ENCODE measurements at places on chromosomes 2 and 18.

DNA sequence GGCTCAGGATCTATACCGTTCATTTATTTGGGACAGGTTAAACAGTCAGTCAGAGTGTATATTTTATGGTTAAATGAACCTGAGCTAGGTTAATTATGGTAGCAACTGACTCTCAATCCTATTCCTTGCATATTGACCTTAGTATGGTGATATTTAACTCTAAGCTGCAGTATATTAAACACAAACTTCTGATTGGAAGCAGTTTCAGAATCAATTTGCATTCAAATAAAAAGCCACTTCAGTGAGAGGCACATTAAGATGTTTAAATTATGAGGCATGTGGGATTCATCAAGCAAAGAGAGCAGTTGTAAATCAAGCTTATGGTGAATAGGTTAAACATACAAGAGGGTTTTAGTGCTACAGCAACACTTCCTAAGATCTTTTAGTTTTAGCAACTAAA, 40.4 kb downstream of the FRZB start:
- DNase-seq = no peak

GRCh38 chr18:8165095-8165494, 444.1 kb upstream of the RAB12 start:
- no peak for DNase-seq

DNA sequence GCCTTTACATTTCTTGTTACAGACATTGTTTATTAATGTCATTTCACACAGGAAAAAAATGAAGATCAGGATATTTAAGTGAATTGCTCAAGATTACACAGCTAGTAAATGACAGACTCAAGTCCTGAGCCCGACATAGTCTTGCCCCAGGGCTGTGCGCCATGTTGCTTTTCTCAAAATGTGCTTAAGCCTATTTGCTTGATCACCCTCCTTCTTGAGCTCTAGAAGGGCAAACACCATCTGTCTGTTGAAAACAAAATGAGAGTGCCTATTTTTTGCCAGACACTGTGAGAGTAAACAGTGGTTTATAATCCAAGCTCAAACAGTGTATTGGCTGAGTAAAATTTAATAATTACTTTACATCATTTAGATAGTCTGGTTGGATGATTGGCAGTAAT, 34.8 kb upstream of the HNMT start:
- no peak for DNase-seq

GRCh38 chr2:20438334-20439192, 8.3 kb upstream of the RHOB start:
- no peak for DNase-seq

DNA sequence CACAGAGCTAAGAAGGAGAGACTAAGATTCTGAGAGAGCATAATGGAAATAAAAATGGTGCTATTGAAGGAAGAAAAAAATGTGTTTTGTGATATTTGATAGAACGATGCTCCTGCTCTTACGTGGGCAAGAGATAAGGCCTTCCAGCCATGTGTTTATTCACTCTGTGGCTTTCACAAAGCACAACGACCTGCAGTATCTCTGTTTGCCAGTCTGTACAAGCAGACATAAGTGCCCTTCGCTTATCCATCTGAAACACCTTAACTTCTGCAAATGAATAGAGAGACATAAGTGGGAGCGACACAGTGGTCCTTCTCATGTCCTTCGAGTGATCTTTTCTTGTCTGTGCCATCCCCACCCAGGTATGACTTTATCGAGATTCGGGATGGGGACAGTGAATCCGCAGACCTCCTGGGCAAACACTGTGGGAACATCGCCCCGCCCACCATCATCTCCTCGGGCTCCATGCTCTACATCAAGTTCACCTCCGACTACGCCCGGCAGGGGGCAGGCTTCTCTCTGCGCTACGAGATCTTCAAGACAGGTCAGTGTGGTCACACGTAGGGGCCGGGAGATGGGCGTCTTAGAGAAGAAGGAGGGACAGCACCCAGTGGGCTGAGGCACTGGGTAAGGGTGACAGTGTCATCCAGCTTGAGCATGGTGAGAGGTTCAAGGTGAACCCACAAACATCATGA, 33.7 kb downstream of the NRP2 start:
- DNase-seq = no peak

GRCh38 chr2:45706033-45706432, 54.6 kb downstream of the PRKCE start:
- DNase-seq = no peak

- DNase-seq = no peak
Measured at GRCh38 chr18:76131738-76132137, 363.3 kb downstream of the ZNF516 start.

- DNase-seq = no peak
Measured at GRCh38 chr2:18855027-18855426, 265.7 kb upstream of the NT5C1B start.

DNA sequence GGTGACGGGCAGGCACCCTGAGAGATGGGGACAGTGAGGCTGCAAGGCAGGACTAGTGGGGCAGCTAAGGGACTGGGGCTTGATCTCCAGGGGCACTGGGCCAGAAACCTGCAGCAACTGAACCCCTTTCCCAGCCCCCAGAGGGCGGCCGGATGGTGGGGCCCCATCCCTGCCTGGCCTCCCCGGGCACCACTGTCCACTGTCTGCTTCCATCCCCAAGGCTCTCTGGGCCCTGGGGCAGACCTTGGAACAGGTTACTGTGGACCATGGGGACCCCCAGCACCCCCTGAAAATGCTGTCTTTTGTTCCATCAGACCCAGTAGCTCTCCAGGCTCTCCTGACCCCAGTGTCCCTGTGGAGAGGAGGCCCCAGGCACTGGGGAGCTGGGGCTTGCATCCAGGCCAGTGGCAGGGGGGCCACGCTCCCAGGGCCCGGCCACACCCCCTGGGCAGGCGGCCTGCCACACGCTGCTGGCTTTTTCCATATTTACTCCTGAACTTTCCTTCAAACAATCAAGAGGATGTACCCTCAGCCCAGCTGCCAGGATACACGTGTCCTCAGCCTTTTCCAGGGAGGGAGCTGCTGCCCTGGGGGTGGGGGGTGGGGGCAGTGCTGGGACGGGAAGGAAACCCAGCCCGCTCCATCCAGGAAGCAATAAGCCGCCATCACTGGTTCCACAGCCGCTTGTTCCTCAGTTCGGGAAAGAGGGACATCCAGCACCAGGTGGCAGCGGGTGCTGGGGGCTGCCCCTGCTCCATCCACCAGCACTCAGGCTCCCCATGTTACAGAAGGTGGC, 102.3 kb upstream of the ODC1 start:
- DNase-seq = no peak

GRCh38 chr18:40866013-40866645, 1088.9 kb upstream of the PIK3C3 start:
- DNase-seq = no peak

DNA sequence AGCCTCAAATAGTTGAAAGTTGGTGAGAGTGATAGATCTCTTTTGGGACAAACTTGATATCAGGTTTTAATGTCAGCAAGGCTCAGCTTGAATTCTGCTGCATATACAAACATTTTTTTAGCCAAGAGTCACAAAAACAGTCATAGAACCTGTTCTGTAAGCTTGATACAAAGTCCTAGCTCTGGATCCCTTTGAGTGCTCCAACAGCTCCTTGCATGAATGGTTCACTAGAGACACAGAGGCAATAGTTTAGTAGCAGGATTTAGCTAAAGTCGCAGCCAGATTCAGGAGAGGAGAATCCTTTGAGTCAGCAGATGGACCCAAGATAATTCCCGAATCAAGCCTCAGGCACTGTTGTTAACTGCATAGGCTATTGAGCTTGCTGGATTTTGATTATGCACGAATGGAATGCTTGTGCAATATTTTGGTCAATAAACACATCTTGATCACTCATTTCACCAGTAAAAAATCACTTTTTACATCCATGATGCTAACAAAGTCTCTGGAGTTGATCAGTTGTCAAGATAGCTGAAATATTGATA, 148.6 kb downstream of the KLHL14 start:
- no peak for DNase-seq

- no peak for DNase-seq
Measured at GRCh38 chr2:139080244-139080643, 300.1 kb upstream of the NXPH2 start.

- DNase-seq = no peak
Measured at GRCh38 chr2:230889911-230890601, 25.3 kb downstream of the ITM2C start.

DNA sequence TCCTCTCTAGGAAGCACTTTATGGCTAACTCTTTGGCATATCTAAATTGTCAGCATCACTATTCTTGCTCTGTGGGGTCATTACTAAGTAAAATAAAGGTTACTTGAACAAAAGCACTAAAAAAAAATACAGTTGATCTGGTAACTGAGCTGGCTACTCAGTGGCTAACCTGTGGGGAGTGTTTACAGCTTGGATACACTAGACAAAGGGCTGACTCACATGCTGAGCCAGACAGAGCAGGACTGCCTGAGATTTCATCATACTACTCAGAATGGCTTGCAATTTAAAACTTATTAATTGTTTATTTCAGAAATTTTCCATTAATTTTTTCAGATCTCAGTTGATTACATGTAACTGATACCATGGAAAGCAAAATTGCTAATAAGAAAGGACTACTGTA, 1690.4 kb upstream of the SLC39A10 start:
- no peak for DNase-seq

- DNase-seq = no peak
Measured at GRCh38 chr2:99836690-99837605, 305.4 kb downstream of the AFF3 start.

GRCh38 chr18:9520666-9521065, 45.4 kb downstream of the RALBP1 start:
- no peak for DNase-seq

DNA sequence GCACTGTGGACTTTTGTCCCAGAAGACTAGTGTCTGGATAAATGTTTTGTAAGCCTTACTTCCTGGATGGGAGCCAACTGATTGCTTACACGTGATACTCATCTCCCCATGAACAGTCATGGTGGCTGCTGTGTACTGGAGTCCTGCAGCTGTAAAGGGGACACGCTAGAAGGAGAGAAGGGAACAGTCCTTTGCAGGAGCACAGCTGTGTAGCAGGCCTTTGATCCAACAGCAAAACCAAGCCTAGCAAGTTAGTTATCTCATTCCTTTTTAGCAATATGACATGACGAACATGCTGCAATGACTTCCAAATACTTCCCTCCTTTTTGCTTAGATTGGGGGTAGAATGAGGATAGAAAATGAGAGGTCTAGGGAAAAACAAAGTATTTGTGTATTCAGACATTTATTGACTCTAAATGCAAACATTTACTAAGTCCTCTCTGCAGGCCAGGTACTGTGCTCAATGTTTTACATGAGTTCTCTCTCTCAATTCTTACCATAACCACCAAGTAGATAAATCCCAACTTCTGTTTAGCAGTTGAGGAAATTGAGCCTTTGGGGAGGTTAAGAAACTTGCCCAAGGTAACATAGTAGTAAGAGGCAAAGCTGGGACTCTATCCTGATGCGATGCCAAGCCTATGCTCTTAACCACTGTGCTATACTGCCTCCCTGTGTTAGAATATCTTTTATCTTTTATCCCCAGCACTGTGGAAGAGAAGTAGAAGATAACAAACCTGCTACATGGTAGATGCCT, 55.4 kb upstream of the CD28 start:
- no peak for DNase-seq

GRCh38 chr18:28109781-28110560, 67.0 kb downstream of the CDH2 start:
- no peak for DNase-seq

- no peak for DNase-seq
Measured at GRCh38 chr2:213015387-213016165, 135.8 kb downstream of the IKZF2 start.

DNA sequence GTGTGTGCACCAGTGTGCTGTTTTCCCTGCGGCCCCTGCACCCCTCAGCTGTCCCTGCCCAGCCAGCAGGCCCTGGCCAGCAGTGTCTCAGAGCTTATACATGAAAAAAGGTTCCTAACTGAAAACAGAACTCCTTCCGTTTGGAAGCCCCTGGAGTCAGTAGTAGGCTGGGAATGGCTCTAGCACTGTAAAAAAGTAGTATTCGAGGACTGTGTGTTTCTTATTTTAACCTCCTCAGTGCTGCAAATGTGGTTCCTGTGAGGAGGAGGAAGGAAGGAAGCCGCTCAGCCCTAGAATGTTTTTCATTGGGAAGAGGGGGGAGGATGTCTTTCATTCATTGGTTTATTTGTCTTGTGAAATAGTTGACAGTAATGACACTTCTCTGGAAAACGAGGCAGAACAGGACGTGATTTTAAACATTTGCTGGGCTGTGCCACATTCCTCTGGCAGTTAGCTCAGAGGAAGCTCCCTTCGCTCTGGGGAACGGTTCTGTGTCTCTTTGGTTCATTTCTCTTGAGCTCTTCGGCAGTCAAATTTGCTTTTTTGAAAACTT, 103.5 kb downstream of the SPTBN1 start:
- DNase-seq = no peak

DNA sequence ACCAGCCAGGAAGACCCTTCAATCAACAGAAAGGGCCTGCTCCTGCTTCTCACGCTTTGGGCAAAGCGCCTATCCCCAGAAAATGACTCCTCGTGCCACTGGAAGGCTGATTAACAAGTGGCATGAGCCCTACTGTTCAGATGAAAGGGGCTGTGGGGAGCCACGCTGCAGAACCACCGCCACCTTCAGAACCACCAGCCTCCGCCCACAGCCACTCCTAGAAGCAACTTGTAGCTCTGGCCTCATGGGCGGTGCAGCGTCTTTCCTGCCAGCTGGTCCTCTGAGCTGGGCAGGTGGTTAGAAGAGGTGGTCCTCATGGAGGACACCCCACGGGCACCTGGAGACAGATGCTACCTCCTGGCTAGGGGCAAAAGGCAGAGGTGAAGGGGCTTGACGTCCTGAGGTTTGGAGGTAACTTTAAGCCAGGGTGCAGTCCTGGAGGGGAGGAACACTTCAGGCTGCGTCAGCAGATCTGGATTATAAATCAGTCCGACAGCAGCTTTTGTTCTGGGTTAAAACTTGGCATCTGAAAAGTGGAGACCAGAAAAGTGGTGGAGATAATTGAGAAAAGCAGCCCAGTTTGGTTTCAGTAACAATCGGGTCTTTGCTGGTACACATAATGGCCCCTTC, 861 bp upstream of the SEMA4C start:
- DNase-seq = peak; percentile 46

GRCh38 chr2:108570416-108570815, 36.1 kb downstream of the LIMS1 start:
- no peak for DNase-seq

DNA sequence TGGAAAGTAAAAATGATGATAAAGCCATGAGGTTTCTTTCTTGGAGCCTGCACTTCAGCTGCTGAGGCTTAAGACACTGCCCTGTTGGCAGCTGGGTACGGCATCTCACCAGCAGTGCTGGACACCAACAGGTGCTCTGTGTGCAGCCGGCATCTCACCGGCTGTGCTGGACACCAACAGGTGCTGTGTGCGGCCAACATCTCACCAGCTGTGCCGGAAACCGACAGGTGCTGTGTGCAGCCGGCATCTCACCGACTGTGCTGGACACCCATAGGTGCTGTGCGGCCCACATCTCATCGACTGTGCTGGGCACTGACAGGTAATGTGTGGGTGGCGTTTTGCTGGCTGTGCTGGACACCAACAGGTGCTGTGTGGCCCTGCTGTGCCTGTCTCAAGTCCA, 190.8 kb downstream of the TMEM18 start:
- no peak for DNase-seq
